ENCODE measurements at places on chromosomes 2 and 18.

- no peak for DNase-seq
These were observed 122.1 kb downstream of the TMEM247 start for GRCh38 chr2:46601328-46601963.

GRCh38 chr2:225598426-225598825, 198.9 kb downstream of the NYAP2 start:
- no peak for DNase-seq

DNA sequence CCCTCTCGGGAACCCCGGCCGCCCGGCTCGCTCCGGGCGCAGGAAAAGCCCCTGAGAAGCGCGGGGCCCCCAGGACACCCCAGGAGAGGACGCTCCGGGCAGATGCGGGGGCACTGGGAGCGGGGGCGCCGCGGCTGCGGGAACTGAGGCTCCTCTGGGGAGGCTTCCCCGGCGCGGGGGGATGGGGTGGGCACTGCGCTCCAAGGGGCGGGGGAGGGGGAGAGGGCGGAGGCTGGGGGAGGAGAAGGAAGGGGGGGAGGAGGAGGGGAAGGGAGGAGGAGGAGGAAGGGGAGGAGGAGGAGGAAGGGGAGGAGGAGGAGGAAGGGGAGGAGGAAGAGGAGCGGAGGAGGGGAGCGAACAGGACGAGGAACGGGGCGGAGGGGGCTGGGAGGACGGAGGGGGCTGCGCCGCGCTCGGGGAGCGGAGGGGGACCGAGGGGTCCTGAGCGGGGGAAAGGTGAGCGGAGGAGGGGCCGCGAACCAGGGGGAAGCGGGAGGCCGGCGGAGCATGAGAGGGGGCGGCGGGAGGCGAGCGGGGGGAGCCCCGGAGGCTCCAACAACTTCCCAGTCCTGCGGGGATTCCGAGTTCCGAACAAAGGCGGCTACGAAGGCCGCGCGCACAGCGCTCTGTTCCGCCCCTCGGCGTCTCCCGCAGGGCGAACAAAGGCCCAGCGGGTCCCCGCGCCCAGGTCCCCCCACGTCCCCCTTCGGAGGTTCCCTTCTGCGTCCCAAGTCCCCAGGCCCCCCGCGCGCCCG, 742 bp downstream of the PXDN start:
- no peak for DNase-seq

DNA sequence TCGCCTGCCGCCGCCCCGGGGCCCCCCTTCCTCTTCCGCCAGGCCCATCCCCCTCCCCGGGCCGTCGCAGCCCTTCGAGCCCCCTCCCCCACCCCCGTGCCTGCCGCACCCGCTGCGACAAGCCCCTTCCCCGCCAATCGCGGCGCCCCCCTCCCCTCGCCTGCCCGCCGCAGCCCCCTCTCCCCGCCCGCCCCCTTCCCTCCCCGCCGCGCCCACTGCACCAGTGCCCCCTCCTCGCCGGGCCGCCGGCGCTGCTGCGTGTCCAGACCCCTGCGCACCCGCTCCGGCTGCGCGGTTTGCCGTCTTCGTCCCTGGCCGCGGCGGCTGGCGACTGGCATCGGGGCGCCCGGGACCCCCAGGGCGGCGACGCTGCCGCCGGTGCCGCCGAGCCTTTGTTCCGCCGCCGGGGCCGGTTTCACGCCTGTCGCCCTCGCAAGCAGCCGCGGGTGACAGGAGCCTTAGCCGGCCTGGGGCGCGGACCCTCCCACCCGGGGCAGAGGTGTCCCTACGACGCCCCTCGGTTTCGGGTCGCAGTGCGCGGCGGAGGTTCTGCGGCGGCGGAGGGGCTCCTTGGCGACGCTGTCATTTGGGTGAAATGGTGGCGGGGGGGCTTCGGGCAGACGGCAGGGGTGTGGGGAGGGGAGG, 18.1 kb downstream of the GPC1 start:
- no peak for DNase-seq

DNA sequence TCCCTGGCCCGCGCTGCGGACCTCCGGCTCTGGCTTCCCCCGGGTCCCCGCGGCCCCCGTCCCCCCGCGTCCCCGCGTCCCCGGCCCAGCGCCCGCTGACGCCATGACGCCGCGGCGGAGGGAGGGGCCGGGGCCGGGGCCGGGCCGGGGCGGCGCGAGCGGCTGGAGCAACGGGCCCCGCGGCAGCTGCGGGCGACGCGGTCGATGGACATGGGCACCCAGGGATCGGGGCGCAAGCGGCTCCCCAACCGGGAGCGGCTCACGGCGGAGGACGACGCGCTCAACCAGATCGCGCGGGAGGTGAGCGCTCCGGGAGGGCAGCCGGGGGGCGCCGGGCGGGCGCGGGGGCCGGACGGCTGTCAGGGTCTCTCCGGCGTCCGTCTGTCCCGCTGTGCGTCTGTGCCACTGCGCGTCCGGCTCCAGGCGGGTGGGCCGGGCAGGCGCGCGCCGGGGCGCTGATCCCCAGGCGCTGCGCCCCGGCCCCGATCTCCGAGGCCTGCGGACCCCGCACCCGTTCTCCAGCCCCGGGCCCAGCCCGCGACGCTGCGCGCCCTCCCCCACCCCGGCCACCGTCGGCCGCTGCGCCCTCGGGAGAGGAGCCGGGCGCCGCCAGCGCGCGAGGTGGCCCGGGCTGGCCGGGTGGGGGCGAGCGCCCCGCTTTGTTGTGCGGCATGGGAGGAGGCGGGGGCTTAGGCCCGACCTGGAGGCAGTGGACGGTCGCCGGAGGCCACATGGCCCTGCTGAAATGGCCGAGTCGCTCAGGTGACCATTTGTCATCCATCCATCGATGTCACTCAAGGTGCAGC, at the start of gene LRRFIP1:
Gene LRRFIP1 (plus strand): TSS at position 147 of the 806 bp plus-strand sequence. CDS start 58 bp downstream, at position 205.
- no peak for DNase-seq

GRCh38 chr2:240324312-240325015, 111.0 kb upstream of the GPC1 start:
- no peak for DNase-seq

- DNase-seq = no peak
These were observed 456.0 kb upstream of the DCC start for GRCh38 chr18:51884039-51884438.

DNA sequence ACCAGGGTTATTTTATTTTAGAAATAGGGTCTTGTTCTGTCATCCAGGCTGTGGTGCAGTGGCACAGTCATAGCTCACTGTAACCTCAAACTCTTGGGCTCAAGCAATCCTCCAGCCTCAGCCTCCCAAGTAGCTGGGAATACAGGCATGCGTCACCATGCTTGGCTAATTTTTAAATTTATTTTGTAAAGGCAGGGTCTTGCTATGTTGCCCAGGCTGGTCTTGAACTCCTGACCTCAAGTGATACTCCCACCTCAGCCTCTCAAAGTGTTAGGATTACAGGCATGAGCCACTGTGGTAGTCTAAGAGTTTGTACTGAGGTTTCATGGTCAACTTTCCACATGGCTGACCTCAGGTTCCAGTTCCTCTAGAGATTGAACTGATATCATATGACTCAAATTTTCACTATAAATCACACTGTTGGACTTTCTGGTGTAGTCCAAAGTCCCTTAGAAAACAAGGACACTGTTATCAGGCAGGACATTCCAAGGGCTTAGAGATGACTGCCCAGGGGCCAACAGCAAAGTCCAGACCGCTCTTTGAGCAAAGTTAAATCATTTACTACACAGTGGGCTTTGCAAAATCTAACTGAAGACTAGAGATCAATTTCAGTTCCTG, 82.0 kb upstream of the MEX3C start:
- no peak for DNase-seq

DNA sequence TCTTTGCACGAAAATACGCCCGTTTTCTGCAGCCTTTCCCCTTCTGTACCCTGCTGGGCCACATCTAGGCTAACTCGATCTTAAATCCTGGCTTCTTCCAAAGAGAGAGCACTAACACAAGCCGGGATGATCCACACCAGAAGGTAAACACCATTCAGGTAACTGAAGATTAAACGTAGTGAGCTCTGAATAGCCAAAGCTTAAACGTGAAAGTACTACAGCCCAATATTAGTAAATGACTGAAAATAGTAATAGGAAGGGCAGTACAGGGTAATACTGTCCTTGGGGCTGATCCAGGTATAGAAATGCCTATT, 422 bp upstream of the MRPL53 start:
- no peak for DNase-seq

DNA sequence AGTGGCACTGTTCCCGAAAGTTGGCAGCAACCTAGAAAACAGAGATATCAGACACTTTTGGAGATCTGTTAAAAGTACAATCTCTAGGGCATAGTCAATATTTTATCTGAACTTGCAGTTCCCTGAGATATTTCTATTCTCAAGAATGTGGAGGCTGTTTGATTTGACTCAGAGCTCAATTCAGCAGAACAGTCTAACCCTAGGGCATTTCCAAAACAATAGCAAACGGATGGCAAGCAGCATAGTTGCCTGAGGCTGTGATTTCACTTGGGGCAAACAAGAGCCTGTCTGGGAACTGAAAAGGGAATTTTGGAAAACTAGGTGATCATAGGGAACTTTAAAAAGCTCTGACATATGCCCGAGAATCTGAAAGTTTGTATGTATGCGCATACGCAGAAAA, 772.8 kb upstream of the LRRTM1 start:
- no peak for DNase-seq

DNA sequence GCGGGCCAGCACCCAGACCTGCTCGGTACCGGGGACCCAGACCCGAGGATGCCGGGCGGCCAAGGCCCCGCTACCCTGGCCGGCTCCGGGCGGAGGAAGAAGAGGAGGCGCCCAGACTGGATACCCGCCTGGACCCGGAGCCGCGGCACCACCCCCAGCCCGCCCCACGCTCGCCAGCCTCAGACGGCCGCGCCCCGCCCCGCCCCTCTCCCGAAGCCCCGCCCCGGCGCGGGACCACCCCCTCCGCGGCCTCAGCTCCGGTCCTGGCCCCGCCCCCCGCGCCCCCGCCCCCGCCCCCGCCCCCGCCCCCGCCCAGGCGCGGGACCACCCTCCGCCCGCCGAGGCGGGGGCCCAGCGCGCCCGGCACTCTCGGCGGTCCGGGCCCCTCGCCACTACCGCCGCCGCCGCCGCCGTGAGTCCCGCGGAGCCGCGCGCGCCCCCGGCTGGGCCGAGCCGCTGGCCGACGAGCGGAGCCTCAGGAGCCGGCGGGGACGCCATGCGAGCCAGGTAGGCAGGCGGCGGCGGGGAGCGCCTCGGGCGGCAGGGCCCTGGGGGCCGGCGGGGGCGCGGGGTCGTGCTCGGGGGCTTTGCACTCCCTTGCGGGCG, at the start of gene SH3BP4:
Gene SH3BP4 (plus strand): TSS at position 354 of the 606 bp plus-strand sequence. CDS start 82,986 bp downstream, outside the sequence.
- DNase-seq = peak; percentile 62

- DNase-seq = no peak
These were observed 19.0 kb downstream of the SKA1 start for GRCh38 chr18:50393802-50394201.

GRCh38 chr2:218263817-218264641, 3.2 kb downstream of the GPBAR1 start:
- no peak for DNase-seq

DNA sequence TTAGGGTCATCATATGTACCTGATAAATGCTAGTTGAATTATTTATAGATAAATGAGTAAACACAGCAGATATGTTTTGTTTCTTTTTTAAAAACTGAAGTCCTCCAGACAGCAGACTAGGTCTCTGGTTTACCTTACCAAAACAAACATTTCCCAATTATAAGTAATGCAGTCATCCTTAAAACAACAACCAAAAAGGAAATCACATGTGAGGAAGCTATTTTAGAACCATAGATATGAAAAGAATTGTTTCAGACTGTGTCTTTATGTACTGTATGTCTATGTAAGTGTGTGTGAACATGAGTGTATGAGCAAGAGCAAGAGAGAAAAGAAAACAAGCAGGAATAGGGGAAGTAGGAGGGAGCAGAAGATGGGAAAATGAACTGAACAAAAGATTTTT, 441.0 kb downstream of the CPS1 start:
- no peak for DNase-seq

GRCh38 chr2:182259629-182260150, 167.1 kb downstream of the PDE1A start:
- no peak for DNase-seq

DNA sequence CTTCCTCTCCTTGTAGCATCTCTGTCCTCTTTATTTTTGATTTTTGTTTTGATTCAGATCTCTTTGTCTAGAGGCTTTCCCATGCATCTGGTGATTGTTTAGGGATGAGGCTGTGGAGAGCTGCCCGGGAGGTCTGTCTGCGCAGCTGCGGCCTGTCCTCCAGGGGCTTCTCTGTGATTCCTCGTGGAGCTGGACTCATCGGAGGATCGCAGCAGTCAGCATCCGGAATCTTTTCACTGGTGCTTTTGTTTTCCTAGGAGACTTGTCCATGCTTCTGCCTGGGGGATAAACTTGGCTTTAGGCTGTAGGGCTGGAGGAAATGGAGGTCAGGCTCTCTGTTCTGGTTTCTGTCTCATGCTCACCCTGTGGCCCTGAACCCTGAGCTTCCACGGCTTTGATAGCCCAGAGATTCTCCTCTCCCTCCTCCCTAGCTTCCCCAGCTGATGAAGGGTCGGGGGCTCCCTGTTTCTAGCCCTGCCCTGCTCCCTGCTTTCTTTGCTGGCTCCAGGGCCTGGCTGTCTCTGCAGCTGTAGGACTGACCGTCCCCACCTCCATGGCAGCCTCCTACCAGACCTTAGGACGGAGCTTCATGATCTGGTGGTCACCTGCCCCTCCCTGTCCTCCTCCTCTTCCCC, 35.5 kb downstream of the ZNF532 start:
- no peak for DNase-seq

GRCh38 chr18:58911241-58911640, 46.6 kb downstream of the ZNF532 start:
- DNase-seq = no peak

DNA sequence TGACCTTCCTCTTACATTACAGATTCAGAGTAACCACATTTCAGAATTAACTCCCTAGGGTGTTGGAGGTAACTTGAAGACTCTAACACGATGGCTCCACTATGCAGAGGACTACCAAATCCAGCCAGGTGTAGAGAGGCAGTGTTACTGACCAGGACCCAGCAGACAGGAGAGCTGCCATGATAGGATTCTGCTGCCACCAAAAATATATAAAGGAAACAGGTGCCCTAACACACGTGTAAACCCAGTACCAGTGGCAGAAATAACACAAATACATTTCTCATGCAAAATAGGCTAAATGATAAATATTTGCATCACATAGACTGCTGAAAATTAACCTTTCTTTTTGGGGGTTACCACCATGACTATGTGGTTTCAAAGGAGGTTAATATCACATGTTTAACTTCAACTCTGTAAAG, 7.0 kb downstream of the ZBTB14 start:
- DNase-seq = no peak
